ENCODE measurements at places on chromosomes 11 and 22. TPM values are rescaled to one million over a fixed set of nuclear protein-coding genes. Genes with fewer than 3 reads are reported as not detected.

Gene OR51B5
- total RNA-seq: not detected

Gene OR4A16
- total RNA-seq: not detected

Gene LARGE1
- 5.9 TPM for total RNA-seq

Gene OR8G1
- total RNA-seq: not detected

Gene DNAJB13
- 0.46 TPM for total RNA-seq

Gene P2RY2
- total RNA-seq: 11.4 TPM

Gene APOC3
- not detected for total RNA-seq

Gene TMEM151A
- 3.3 TPM for total RNA-seq
